ENCODE measurements at places on chromosomes 6 and 20. TPM values are rescaled to one million over a fixed set of nuclear protein-coding genes. Genes with fewer than 3 reads are reported as not detected.

GRCh38 chr6:21325201-21325856 is 268.2 kb upstream of the SOX4 start:
- no peak for DNase-seq

DNA sequence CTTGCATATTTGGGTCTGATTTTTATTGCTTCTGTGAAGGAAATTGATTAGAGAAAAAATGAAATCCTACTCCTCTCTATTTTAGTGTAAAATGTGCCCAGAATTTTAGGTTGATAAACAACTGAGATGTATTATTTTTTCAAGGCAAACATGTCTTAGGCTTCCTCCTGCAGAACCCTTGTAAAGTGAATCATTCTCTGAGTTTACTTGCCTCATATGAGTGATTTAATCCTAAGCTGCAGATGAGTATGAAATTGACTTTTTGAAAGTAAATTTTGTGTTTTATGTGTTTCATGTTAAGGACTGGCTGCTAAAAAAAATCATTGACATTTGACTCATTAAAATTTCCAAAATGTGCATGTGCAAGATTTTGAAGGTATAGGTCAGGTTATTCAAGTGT is 138.5 kb upstream of the PHACTR1 start:
- DNase-seq: no peak

- no peak for DNase-seq
These were observed 47.3 kb upstream of the SLC2A12 start for GRCh38 chr6:134099770-134100169.

DNA sequence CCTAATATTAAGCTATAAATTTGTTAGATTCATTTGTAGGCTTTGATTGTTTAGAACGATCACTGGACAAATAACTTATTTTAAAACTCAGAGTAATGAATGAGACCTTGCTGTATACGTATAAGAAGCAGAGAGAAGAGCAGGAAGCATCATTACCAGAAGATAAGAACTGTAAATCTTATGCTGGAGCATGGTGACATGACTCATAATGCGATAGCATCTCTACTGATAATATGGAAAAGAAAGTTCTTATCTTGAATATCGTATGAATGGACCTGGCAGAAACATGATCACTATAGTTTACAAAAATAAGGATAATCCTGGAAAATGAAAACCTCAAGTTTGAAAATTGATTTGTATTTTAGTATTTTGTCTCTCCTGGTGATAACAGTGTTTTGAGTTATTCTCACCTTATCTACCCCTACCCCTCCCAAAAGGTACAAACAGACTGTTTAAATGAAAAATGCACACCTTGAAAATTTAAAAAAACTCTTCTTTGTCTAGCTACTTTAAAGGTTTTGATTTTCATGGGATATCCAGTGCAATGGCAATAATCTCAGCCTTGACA is 2.0 kb upstream of the ZSCAN26 start:
- no peak for DNase-seq

- no peak for DNase-seq
These were observed 149.3 kb upstream of the CCN2 start for GRCh38 chr6:132100388-132100990.

DNA sequence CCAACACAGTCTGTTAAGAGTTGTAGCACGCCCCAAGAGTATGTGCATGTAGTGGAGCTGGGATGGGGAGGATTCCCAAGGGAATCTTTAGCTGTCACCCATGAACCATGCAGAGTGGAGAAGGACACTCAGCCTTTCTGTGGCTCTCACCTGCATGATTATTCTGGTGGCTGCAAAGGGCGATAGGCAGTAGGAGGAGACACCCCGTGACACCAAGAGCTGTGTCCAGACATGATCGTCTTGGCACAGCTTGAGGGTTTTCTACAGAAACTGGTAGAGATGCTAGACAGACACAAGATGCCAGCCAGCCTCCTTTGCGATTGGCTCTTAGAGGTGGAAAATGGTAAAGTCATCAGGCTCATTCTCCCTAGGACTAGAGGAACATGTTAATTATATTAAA is 3.1 kb upstream of the CSE1L start:
- no peak for DNase-seq

ADGRB3 gene
- 0.74 TPM for total RNA-seq

WFDC12 gene
- not detected for total RNA-seq

TCP11 gene
- total RNA-seq: not detected

FERMT1 gene
- total RNA-seq: 1.2 TPM

Measured in mesenteric fat pad (tissue), 1 donor.